ENCODE measurements at places on chromosomes 12 and 14. TPM values are rescaled to one million over a fixed set of nuclear protein-coding genes. Genes with fewer than 3 reads are reported as not detected.

The PLEKHG3 gene
- total RNA-seq = 15.5 TPM

The FAM90A1 gene
- total RNA-seq = 0.13 TPM

The WNT5B gene
- total RNA-seq = 42.5 TPM

The RNU7-1 gene
- total RNA-seq = not detected
